Activated naive CD4-positive, alpha-beta T cell treated with anti-CD3 and anti-CD28 coated beads, Interleukin-2, amount 50 U/mL, for 72 hours (primary cell): ENCODE measurements at places on chromosomes 4 and X. TPM values are rescaled to one million over a fixed set of nuclear protein-coding genes. Genes with fewer than 3 reads are reported as not detected.

The ARX gene
- not detected for total RNA-seq

GRCh38 chr4:54320826-54321685, 92.0 kb downstream of the PDGFRA start:
- DNase-seq = no peak

DNA sequence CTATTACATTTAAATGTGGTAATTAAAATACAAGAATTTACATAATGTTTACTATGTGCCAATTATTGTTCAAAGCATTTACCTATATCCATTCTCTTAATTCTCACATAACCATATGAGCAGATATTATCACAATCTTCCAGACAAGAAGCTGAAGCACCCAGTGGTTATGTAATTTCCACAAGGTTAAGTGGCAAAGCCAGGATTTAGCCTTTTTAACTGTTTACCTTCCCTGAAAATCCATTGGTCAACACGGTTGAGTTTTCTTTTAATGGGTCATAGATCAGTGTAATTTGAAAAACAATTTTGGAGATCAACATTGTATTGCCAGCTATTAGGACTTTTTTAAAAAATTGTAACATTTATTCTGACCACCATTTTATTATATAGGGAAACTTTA, 11.4 kb downstream of the HSPA4L start:
- DNase-seq = no peak

- DNase-seq = no peak
These were observed 299.9 kb downstream of the UNC5C start for GRCh38 chr4:95248720-95249425.

GRCh38 chr4:107791902-107792301, 32.8 kb upstream of the SGMS2 start:
- DNase-seq = no peak

DNA sequence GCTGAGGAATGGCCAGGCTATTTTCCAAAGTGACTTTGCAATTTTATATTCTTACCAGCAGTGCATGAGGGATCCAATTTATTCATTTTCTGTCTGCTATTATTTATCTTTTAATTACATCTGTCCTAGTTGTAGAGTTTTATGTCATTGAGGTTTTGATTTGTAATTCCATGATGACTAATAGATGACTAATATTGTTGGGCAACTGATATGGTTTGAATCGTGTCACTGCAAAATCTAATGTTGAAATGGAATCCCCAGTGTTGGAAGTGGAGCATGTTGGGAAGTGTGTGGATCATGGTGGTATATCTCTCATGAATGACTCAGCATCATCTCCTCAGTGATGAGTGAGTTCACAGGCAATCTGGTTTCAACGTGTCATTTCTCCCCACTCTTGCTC, 201.5 kb downstream of the TBX22 start:
- DNase-seq = no peak

DNA sequence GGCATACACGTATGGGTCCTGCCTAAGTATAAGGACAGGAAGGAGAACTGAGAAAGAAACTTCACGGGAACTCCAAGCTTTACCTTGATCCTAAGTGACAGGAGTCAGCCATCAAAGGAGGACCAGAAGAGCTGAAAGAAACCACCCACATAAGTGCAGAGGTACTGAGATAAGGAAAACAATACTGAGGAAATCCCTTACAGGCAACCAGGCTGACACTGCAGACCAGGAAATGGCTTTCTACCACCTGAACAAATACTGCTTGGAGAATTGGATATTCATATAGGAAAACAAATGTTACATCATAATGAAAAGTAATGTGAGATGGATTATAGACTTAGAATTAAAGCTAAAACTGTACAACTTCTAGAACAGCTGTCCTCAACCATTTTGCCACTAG, 127.0 kb downstream of the IL15 start:
- DNase-seq = no peak

GRCh38 chr4:161642708-161643107, 521.1 kb downstream of the FSTL5 start:
- no peak for DNase-seq

GRCh38 chr4:168857546-168858314, 152.3 kb downstream of the CBR4 start:
- DNase-seq = no peak
